ENCODE measurements at places on chromosomes 1 and 21.

- peak; percentile 82 for DNase-seq
Observed at GRCh38 chr21:17679002-17679600, 66.4 kb upstream of the BTG3 start.

DNA sequence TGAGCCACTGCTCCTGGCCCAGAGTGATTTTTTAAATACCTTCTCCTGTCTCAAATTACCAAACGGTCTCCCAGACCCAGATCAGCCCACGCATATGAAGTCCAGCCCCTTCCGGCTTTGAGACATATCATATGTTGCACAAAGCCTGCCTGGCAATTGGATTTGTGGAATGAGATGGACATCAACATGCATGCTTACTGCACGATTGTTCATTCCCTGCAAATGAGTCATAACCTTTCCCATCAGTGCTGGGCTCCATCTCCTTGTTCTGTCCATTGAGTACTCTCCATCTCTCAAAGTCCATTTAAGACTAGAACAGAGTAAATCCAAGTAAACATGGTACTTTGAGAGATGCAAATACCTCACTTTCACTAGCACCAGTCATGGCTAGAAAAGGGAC, 612.2 kb upstream of the USP24 start:
- no peak for DNase-seq

GRCh38 chr1:41806472-41807155, 112.1 kb downstream of the HIVEP3 start:
- no peak for DNase-seq

DNA sequence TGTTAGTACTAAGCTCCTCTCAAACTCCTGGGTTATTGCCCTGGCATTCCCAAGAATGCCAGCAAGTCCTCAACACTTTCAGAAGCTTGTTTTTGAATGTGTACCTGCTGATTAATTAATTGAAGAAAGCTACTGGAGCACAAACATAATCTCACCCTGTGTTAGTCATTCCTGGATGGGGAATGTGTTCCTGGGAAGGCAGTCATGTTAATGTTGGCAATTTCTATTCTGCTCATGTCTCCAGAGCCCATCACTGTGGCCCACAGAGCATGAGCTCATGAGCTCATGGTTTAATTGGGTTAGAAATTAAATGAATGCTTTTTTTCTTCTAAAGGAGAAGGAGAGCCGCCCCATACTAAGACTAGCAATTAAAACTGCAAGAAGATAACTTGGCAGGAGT, 31.9 kb upstream of the KCNA3 start:
- no peak for DNase-seq

GRCh38 chr1:187942986-187943385, 1114.2 kb downstream of the PLA2G4A start:
- DNase-seq, result no peak
